Progenitor cell of endocrine pancreas (in vitro differentiated cells): ENCODE measurements at places on chromosomes 12 and 14.

- no peak for DNase-seq
Measured at GRCh38 chr12:122861587-122861970, 26.3 kb downstream of the HIP1R start.

DNA sequence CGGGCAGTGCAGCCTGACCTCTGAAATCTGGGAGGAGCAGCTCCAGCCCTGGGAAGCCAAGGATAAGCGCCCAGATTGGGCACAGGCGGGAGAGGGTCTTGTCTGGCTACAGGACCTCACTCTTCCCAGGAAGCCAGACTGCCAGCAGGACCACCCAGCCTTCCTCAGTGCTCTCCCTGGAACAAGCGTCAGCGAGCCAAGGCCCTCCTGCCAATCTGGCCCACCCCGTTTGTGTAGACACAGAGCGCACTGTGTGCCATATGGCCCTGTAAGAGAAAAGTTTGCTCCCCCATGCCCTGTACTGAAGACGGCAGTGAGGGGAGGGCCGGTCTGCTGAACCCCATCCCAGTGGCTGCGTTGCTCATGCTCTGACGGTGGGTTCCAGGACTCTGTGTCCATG, 1.2 kb upstream of the C14orf180 start:
- no peak for DNase-seq

DNA sequence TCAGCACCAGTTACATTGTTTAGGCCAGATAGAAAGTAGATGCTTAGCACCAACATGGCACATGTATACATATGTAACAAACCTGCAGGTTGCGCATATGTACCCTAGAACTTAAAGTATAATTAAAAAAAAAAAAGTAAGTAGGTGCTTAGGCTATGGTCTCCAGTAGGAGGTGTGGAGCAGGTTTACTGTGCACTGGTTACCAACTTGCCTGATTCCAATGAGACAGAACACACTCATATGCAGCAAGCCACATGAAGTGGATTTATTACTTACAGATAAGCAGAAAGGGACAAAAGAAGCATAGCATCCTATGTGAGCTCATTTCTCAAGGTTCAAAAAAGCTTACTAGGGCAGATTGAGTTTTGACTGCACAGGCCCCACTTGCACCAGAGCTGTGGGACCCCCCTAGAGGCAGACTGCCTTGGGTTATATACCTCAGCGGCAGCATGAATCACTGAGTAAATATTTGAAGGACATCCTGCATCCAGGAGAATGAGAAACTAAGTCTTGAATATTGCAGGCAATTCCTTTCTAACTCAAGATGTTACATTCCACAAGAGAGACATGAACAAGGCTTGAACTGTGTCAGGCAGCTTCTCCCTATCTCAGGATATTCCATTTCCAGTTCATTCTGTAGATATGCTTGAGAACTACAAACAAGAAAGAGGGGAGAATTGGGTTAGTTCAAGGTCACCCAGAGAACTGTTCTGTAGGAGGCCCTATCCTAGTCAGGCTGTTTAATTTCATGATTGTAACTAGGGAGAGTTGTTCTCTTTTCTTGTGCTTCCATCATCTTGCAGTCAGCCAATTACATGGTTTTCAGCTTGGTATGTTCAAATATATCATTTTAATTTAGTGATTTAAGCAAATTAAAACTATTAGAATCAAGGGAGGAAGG, 30.1 kb downstream of the LRFN5 start:
- DNase-seq: no peak

DNA sequence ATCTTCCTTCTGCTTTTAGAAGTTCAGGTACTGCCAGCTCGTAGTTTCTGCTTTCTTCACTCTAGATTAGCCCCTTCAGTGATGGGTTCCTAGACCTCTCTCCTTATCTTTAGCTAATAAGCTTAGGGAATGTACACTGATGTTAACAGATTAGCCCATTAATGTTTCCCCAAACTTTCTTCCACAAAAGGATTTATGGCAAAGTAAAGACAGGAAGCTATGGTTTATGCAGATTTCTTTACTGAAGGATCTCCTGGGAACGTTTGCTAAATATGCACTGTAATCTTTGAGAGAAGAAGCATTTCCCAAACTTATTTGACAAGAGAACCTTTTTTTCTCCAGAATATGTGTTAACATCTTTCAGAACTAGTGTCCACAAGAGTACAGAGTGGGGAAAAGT, 4.2 kb downstream of the SOCS4 start:
- no peak for DNase-seq

GRCh38 chr12:63150713-63151622, at the start of gene AVPR1A:
TSS of gene AVPR1A (minus strand) at chr12:63151201. CDS start at chr12:63150836, 365 bp downstream.
- DNase-seq: peak; percentile 14

GRCh38 chr14:33931461-33931860, 19.4 kb downstream of the EGLN3 start:
- no peak for DNase-seq

DNA sequence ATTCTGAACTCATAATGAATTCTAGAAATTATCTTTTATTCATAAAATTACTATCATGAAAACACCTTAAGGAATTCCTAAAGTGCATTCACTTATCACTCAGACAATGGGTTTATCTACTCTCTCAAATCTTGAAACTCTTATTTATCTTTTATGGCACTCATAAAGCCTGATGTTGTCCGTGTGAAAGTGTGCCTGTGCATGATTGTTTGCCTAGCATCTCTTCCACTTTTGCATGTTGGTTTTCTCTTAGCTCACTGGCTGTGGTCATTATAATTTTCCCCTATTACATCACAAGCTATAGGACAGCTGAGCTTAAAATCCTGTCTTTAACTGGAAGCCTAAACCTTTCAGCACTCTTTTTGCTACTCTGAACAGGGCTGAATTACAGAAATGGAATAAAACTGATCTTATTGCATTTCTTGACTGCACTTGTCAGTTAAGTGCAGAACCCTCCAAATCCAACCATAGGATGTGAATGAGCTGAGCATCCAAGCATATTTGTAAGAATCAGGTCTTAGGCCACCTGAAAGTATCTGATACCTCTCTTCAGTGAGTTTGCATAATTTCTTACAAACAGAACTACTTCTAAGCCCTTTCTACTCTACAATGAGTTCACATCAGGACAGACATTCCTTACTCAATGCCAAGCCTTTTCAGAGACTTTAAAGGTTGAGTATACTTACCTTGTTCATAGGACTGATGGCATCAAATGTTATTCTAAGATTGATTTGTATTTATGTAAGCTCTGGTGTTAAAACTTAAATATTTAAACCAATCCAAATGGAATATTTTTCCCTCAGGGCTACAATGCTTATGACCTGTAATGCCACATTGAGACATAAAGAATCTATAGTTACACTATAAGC, 221.2 kb upstream of the KITLG start:
- DNase-seq: no peak

- DNase-seq: no peak
Measured at GRCh38 chr12:98671459-98671858, 26.4 kb downstream of the APAF1 start.

- DNase-seq: no peak
Measured at GRCh38 chr14:67270145-67270753, 29.0 kb downstream of the PALS1 start.

- DNase-seq: peak; percentile 75
Measured at GRCh38 chr12:31589904-31590641, 863 bp downstream of the DENND5B start.

DNA sequence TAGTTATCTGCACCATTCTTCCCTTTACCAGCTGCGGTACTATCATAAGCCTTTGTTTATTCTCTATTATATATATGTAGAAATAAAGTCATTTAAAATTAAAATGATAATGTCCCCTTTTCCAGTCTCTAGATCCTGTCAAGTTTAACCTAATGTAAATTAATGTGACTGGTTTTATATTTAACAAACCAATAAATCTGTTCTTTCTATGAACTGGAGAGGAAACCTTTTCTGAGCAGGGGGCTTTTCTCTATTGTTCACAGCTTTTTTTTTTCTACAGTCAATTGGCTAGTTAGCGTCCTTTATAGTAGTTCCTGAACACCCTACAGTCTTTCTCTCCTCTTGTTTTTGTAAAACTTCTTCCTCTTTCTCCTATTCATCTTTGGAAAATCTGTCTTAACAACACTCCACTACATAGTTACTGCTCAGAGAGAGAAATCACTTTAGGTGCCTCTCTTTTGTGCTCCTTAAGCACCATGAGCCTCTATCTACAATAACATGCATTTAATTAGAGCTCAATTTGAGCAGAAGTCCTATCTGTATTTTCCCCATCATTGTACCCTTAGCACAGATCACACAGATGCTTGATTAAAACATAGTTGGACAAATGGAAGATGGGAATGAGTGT, 332.6 kb upstream of the SYT1 start:
- no peak for DNase-seq

GRCh38 chr12:32171211-32171610, 64.6 kb downstream of the BICD1 start:
- DNase-seq: no peak

DNA sequence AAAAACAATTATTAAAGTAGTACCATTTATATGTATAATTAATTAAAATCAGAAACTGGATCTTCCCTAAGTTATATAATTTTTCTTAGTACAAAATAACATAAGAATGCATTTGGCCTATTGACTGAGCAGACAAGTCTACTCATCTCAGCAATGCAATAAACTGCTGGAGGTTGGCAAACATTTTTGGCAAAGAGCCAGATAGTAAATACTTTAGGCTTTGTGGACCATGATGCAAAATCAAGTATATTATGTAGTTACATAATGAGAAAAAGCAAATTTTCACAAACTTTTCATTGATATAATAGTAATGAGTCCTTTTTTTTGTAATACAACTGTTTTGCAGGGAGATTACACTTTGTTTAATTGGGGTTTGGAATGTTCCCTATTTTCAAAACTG, 30.9 kb downstream of the ERGIC2 start:
- no peak for DNase-seq

- DNase-seq: no peak
Measured at GRCh38 chr14:65268594-65268993, 143.9 kb upstream of the FUT8 start.

DNA sequence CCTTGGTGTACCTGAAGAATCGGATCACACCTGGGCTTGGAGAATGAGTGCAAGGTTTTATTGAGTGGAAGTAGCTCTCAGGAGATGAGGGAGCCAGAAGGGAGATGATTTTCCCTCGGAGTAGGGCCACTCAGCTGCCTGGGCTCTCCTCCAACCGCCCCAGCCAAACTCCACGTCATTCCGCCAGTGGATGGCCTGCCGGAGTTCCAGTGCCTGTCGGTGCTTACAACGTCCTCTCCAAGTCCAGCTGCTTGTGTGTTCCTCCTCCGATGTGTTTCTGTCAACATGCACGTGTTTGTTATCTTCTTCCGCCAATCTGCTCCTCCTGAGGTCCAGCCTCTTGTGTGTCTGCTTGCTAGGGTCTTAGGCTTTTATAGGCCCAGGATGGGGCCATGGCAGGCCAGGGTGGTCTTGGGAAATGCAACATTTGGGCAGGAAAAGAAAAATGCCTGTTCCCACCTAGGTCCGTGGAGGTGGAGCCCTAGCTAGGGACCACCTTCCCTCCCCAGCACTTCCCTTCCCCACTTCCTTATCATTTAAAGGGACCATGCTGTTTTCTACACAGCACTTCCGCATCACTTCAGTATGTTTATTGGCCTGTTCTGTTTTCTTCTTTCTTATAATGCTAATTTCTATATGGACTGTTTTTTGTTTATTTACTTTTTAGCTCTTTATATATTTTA, 343.2 kb downstream of the PDZRN4 start:
- no peak for DNase-seq

- DNase-seq: no peak
Measured at GRCh38 chr12:98771811-98772752, 127.0 kb downstream of the APAF1 start.

GRCh38 chr14:37034410-37035285, 137.8 kb downstream of the SLC25A21 start:
- no peak for DNase-seq

GRCh38 chr12:28973491-28973890, 175.6 kb upstream of the FAR2 start:
- no peak for DNase-seq

GRCh38 chr12:120818416-120818815, 85.7 kb downstream of the SPPL3 start:
- DNase-seq: no peak

GRCh38 chr14:23095196-23096108, at the start of gene C14orf119:
TSS of gene C14orf119 (plus strand) at chr14:23095505. CDS start at chr14:23097659, 2,154 bp downstream.
- DNase-seq: peak; percentile 98

DNA sequence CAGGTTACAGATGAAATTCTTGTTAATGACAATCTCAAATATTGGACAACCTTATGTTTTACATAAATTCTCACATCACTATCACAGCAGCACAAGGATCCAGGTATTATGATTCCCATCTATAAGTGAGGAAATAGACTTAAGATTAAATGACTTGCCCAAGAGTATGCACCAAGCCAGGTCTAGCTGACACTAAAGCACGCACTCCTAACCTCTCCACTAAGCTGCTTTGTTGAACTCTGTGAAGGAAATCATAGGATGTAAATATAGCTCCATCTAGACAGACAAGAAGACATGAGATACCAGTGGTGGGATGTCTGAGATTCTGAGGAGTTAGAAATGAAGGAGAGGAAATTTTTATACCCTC, 87.9 kb downstream of the PHLDA1 start:
- no peak for DNase-seq

DNA sequence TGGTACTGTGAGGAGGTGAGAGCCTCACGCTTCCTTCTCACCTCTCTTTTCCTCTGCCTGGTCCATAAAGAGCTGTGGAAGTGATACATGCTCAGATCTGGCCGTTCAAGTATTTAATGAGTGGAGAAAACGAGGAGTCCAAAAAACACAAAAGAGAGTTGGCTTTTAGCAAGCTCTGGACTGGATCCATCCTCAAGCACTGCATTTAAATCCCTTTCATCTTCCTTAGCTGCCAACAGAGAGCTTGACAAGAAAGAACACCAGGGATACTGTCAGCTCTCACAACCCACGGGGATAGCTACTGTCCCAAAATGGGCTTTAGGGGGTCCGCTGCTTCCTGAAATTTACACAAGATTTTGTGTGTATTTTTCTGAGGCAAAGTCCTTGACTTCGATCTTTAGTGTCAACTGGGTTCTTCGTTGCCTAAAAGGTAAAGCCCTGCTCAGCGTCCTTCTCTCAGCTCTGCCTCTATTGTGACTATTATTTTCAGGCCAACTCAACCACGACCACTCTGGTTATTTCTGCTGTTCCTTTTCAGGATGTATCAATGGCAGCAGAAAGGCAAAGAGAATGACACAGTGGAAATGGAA, 120.9 kb downstream of the TMTC1 start:
- no peak for DNase-seq

- no peak for DNase-seq
Measured at GRCh38 chr12:59843260-59843843, 247.5 kb downstream of the SLC16A7 start.
